T-helper 2 cell (primary cell): ENCODE measurements at places on chromosomes 6 and 20.

DNA sequence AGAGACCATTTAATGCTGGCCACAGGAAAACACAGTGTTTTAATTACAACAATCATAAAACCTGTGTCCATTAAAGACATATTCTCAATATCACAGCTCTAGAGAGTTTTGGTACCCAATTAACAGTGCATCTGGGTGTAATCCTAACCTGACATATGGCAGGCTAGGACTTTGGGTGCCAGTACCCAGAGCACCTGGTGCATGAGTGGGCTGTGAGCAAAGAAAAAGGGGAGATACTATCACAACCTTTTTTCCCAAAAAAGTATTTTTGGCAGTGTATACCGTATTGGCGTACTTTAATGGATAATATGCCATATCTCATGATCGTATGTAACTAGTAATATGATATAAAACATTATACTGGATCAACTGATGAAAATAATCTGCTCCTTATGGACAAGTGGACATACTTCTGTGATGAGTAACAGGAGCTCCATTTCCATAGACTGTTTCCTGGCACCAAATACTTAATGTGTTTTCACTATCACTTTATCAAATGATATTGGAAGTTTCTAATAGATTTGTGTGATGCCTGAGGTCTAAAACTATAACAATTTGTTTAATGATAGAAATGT lies 91.7 kb downstream of the COL19A1 start:
- no peak for DNase-seq

GRCh38 chr20:4787820-4788219 lies 66.1 kb downstream of the PRND start:
- no peak for DNase-seq

DNA sequence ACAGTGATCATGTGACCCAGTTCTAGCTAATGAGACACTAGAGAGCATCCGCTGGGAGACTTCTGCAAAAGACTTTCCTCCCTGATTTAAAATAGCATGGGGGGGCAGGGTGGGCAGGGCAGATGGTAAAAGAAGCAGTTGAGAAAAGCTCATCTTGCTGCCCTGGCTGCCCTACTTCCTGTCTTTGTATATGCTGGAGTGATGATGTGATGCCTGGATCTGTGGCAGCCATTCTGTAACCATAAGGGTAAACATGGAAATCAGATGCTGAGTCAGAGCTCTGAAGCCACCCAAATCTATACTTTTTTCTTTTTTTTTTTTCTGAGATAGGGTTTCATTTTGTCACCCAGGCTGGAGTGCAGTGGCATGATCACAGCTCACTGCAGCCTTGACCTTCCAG lies 25.4 kb downstream of the ZFP64 start:
- no peak for DNase-seq

GRCh38 chr20:19426356-19426755 lies 213.9 kb downstream of the SLC24A3 start:
- no peak for DNase-seq

- no peak for DNase-seq
Observed at GRCh38 chr6:119215309-119215708, 134.3 kb downstream of the MAN1A1 start.

DNA sequence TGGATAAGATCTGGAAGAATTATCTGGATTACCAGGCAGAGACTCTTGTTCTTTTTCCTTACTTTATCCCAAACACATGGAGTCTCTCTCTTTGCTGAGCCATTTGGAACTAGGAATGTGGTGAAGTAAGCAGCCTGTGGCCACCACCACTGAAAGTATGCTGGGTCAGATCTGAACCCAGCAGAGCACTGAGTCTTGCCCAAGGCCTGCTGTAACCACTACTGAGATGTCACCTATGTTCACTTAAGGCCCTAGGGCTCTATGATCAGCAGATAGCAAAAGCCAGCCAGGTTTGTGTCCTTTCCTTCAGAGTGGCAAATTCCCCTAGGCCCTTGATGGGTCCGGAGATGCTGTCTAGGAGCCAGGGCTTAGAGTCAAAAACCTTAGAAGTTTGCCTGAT lies 103.3 kb upstream of the PLN start:
- no peak for DNase-seq

DNA sequence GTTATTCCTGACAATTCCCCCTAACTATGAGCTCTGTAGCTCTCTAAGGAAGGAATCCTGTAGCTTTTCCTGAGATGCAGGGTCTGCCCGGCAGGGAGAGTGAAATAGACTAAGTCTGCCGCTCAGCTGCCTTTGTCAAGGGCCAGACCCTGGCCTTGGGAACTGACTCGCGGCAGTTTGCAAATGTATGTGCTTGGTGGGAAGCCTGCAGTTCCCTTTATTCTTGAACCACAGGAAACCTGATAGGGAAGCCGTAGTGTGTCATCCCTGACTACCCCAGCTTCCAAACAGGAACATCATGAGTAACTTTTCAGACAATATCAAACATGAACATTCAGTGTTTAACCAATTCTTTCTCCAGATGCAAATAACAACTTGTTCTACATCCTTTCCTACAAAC lies 78.7 kb upstream of the IFNGR1 start:
- DNase-seq, result no peak

GRCh38 chr6:131096786-131097185 lies 33.7 kb upstream of the EPB41L2 start:
- DNase-seq, result no peak

- DNase-seq, result no peak
Observed at GRCh38 chr20:51037532-51038115, 14.7 kb upstream of the KCNG1 start.

GRCh38 chr6:21133901-21134300 lies 459.6 kb upstream of the SOX4 start:
- DNase-seq, result no peak
